ENCODE measurements at places on chromosomes 3 and 15. TPM values are rescaled to one million over a fixed set of nuclear protein-coding genes. Genes with fewer than 3 reads are reported as not detected.
A peak's percentile ranks its signal among the peaks of the same experiment; 100 is the strongest.

GRCh38 chr15:92283813-92284212 lies 109.9 kb upstream of the ST8SIA2 start:
- H3K27ac ChIP-seq: no peak overlapping the region
- no peaks in the 10 kb centered on the region for H3K36me3 ChIP-seq
- no peak for DNase-seq
- no peaks in the 10 kb centered on the region for H3K27me3 ChIP-seq
- H3K4me3 ChIP-seq: no peak overlapping the region
- no peaks in the 10 kb centered on the region for H3K4me1 ChIP-seq

- peak; percentile 35 for DNase-seq
- no peaks in the 10 kb centered on the region for H3K36me3 ChIP-seq
Observed at GRCh38 chr3:30596152-30596551, 10.2 kb upstream of the TGFBR2 start.

GRCh38 chr15:83612898-83613635 lies 40.9 kb upstream of the ADAMTSL3 start:
- H3K36me3 ChIP-seq: no peaks in the 10 kb centered on the region
- H3K27ac ChIP-seq: no peak overlapping the region
- H3K4me3 ChIP-seq: no peak overlapping the region
- no peaks in the 10 kb centered on the region for H3K4me1 ChIP-seq

TNNC1 gene
- total RNA-seq: not detected

DNA sequence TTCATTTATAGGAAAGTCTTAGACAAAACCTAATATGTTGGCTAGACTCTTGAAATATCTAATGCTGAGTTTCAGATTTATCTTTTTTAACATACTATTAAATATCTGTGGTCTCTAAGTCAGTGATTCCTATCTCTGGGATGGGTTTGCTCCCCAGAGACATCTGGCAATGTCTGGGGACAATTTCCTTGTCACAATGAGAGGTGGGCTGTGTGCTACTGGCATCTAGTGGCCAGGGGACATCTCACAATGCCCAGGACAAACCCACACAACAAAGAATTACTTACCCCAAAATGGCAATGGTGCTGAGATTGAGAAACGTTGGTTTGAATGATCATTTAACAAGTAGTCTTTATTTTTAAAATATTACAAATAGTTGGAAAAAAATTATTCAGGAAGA lies 602.1 kb downstream of the MAGI1 start:
- no peaks in the 10 kb centered on the region for H3K27me3 ChIP-seq
- no peak for DNase-seq
- no peak overlapping the region for H3K27ac ChIP-seq
- no peaks in the 10 kb centered on the region for H3K4me1 ChIP-seq
- no peak overlapping the region for H3K4me3 ChIP-seq
- H3K36me3 ChIP-seq: peaks cover 19% of the 10 kb centered on the region

All from GM23248 (cell line).